HEK293T (cell line): ENCODE measurements at places on chromosomes 3 and 15.

- DNase-seq: no peak
Observed at GRCh38 chr3:186708983-186709679, 8.0 kb upstream of the KNG1 start.

DNA sequence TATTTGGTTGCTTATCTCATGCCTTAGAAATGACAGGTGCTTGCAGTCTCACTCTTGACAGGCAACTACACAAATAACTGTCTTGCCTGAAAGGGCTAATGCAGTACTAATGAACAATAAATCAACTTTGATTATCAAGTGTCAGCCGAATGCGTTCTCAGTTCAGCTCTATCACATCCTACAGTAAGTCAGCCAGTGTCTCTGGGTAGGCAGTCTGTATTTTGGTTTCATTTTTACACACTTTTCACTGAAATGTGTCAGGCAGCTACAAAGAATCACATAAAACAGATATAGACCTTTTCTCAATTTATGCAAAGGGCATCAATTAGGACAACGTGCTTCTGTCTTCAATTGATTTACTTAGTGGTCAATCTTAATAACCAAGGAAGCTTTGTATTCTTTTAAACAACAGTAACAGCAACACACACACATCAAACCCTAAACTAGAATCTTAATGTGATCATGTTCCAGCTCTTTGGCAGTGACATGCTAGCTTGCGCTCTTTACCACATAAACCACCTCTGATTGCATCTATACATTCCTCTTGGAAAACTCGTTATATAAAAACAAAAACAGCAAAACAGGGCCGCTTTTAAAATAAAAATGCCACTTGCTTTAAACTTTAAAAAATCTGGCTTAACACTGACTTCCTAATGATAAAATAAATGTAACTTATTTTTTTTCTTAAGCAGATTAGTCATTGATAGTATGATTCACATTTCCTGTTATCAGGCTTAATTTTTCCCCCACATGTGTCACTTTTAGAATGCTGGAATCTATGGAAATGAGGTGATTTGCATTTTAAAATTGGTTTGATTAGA lies 520.4 kb downstream of the FOXP1 start:
- no peak for DNase-seq

DNA sequence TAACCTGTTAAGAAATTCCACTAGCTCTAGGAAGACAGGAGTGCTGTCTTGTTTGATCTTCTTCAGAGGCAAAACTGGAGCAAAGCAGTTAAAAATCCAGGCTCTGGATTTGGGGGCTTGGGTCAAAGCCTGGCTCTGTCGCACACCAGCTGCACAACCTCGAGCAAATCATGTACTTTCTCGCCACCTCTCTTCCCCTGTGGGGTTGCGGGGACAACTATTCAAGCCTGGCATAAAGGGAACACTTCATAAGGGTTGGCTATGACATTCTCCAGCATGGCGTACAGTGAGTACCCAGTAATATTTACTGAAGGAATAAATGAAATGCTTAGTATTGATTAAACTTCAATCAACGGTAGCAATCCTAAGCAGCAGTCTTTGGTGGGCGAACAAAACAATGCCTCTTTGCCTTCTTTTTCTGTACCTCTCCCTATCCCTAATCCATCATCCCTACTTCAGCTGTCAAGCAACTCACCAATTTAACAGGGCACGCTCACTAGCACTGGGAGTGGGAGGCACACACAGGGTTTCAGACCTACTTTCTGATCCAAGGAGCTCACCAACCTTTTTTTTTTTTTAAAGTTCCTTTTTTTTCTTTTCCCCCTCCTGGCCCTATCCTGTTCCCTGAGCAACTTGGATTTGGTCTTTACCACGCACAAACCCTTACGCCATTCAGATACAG lies 33.0 kb downstream of the GNB5 start:
- DNase-seq: no peak

DNA sequence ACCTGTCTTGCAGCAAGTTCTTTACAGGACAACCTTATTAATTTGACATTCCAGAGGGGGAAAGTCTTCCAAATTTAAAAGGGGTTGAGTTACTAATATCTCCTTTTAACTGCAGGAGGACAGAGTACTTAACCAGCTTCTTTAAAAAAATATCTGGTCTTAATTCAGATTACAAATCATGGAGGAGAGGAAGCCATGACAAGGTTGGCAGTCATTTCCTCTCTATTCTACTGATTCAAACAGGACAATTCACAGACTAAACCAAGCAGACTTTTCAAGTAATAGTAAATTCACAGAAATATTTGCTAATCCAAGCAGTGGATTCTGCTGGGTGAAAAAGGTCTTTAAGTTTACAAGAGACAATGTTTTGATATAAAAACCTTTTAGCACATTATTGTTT lies 185.3 kb downstream of the CFAP20DC start:
- no peak for DNase-seq

DNA sequence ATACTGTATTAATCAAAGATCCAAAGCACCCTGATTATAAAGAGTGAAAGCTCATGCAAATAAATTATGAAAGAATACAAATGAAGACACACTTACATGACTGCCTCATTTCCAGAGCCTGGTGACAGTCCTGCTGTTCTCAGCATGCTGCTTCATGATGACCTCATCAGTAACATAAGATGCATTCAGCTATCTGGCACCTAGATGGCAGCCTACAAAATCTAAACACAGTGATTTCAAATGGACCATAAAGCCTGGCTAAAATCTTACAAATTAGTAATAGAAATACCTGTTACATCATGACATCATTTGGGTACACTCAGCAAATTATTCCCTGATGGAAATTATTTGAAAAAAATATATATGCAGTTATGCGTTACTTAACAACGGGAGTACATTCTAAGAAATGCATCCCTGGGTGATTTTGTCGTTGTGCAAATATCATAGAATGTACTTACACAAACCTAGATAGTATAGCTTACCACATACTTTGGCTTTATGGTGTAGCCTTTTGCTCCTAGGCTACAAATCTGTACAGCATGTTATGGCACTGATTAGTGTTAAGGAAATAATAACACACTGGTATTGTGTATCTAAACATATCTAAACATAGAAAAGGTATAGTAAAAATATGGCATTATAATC lies 207.2 kb downstream of the EPHA3 start:
- DNase-seq: peak; percentile 61
